ENCODE measurements at places on chromosomes 4 and X.

GRCh38 chr4:182855312-182855711, 61.9 kb downstream of the DCTD start:
- DNase-seq, result no peak

- no peak for DNase-seq
Observed at GRCh38 chr4:148618856-148619255, 176.6 kb upstream of the NR3C2 start.

DNA sequence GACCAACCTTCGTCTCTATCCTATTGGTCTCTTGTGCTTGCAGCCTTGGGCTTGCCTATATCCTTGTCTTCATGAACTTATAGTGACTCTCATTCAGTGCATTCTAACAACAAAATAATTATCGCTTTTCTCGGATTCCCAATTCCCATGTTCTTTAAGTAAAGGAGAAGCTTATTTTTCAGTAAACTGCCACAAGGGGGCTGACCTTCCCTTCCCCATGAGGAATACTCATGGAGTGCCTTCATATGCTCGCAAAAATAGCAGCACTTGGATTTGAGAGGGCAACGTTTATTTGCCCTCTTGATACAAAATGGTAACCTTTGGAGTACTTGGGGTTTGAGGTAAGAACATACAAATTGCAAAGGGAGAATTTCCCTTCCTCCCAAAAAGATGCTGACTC, 183.2 kb upstream of the TENT5D start:
- DNase-seq, result no peak

GRCh38 chrX:38804682-38805431, 3.6 kb downstream of the MID1IP1 start:
- no peak for DNase-seq

GRCh38 chr4:173367946-173368345, 2.8 kb upstream of the SAP30 start:
- no peak for DNase-seq

DNA sequence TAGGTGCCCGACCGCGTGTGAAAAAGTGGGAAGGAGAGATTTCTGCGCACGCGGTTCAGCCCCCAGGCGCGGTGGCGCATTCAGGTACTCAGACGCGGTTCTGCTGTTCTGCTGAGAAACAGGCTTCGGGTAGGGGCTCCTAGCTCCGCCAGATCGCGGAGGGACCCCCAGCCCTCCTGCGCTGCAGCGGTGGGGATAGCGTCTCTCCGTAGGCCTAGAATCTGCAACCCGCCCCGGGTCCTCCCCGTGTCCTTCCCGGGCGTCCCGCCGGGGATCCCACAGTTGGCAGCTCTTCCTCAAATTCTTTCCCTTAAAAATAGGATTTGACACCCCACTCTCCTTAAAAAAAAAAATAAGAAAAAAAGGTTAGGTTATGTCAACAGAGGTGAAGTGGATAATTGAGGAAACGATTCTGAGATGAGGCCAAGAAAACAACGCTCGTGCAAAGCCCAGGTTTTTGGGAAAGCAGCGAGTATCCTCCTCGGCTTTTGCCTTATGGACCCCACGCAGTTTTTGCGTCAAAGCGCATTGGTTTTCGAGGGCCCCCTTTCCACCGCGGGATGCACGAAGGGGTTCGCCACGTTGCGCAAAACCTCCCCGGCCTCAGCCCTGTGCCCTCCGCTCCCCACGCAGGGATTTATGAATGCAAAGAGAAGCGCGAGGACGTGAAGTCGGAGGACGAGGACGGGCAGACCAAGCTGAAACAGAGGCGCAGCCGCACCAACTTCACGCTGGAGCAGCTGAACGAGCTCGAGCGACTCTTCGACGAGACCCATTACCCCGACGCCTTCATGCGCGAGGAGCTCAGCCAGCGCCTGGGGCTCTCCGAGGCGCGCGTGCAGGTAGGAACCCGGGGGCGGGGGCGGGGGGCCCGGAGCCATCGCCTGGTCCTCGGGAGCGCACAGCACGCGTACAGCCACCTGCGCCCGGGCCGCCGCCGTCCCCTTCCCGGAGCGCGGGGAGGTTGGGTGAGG, 3.7 kb downstream of the SHOX start:
- DNase-seq, result no peak

- DNase-seq, result no peak
Observed at GRCh38 chr4:96993560-96993959, 1149.7 kb downstream of the STPG2 start.

DNA sequence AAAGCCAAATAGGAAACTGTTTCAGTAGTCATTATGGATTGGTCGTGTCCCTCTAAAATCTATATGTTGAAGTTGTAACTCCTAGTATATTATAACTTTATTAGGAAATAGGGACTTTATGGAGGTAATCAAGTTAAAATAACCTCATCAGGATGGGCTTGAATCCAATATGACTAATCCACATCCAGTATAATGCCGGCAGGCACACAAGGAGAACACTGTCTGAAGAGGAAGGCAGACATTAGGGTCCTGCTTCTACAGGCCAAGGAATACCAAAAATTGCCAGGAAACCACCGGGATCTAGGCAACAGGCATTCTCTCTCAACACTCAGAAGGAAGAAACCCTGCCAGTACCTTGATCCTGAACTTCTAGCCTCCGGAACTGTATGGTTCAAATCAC, 130.3 kb downstream of the ATP10D start:
- DNase-seq, result no peak

DNA sequence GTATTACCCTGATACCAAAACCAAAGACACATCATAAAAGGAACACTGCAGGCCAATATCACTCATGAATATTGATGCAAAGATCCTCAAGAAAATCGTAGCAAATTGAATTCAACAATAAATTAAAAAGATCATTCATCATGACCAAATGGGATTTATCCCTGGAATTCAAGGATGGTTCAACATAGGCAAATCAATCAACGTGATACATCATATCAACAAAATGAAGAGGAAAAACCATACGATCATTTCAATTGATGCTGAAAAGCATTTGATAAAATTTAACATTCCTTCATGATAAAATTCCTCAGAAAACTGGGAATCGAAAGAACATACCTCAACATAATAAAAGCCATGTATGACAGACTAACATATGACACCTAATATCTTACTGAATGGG, 52.7 kb upstream of the STARD8 start:
- no peak for DNase-seq

DNA sequence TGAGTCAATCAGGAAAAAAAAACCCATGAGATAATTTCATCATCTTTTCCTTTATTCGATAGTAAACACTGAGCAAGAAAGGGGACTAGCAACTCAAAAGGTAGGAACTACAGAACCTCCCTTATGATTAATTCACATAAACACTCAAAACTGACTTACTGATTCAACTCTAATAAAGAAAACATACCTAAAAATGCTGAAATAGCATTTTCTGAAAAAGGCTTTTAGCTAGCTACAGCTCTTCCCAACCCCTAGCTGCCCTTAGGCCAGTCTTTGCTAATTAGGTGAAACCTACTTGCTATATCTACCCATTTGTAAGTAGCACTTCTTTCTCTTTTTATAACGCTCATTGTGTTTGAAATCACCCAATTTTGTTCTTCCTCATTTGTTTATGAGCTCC, 150.6 kb downstream of the ATRX start:
- no peak for DNase-seq

GRCh38 chr4:2930135-2930757, 33.0 kb downstream of the NOP14 start:
- no peak for DNase-seq

- no peak for DNase-seq
Observed at GRCh38 chrX:153565996-153566580, 32.9 kb downstream of the CCNQ start.

DNA sequence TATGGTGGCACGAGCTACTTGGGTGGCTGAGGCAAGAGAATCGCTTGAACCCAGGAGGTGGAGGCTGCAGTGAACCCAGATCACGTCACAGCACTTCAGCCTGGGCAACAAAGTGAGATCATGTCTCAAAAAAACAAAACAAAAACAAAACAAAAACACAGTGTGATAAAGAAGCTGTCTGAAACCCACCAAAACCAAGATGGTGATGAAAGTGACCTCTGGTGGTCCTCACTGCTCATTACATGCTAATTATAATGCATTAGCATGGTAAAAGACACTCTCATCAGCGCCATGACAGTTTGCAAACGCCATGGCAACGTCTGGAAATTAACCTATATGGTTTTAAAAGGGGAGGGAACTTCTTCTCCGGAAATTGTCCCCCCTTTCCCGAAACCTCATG, 29.4 kb upstream of the OPHN1 start:
- DNase-seq, result peak; percentile 51

GRCh38 chrX:140817943-140818342, 108.4 kb downstream of the LINC00632 start:
- no peak for DNase-seq

- no peak for DNase-seq
Observed at GRCh38 chrX:130083656-130084382, 26.5 kb downstream of the ELF4 start.

DNA sequence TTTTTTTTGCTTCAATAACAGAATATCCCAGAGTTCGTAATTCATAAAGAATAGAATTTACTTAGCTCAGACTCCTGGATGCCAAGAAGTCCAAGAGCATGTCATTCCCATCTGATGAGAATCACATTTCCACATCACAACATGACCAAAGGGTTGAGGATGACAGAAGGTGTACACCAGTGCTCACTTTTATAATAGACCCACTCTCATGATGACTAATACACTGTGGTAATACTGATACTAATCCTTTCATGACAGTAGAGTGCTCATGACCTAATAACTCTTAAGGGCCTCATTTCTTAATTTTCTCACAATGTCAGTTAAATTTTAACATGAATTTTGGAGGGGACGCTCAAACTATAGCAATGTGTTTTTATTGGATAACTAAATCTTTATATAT, 69.2 kb downstream of the ZNF732 start:
- DNase-seq, result no peak

DNA sequence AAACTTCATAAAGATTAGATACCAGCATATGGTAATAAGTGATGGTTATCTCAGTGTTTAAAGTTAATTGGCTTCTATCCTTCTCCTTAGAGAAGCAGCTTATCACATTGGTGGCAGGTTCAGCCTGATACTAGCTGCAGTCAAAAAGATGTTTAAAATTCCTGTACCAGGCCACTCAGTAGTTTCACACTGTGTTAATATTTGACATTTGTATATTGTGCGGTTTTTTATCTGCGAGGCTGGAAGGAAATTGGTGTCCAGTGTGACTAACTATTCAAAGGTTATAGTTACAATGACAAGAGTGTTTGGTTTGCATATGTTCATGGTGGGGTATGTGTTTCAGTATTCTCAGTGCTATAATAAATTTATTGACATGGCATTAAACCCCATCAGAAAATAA, 27.5 kb upstream of the TBC1D8B start:
- DNase-seq, result no peak

GRCh38 chr4:37471971-37472370, 214.2 kb downstream of the RELL1 start:
- peak; percentile 49 for DNase-seq

DNA sequence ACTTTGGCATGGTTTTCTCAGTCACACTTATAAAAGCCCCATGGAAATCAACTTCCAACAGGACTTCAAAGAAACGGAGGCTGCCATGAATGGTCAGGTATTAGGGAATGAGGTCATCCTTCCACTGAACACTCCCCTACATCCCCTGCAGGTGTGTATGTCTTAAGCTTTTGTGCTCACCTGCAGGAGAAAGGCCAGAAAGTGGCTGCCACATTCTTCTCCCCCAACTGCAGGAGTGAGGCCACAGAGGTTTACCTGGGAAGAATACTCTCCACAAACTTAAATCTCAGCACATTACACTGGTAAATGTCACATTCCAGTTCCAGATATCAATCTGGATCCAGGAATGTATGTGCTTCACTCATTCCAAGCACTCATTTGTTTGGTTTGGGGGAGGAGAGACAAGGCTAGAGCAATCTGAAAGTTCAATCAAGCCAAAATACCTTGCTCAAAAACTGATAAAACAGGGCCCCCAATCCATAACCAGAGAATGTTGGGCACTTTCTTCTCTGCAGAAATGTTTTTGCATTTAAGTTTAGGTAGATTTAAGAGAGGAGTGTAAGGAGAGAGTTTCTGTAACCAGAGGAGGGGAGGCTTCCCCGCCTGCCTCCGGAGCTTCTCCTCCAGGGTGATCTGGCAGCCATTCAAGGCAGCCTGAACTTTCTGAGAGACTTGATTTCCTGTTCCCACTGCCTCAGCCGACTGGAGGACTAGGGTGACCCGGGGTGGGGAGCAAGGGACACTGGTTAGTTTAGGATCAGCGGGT, 15.4 kb downstream of the FAM9C start:
- peak; percentile 23 for DNase-seq

- no peak for DNase-seq
Observed at GRCh38 chr4:498328-498904, 540 bp downstream of the ZNF721 start.

DNA sequence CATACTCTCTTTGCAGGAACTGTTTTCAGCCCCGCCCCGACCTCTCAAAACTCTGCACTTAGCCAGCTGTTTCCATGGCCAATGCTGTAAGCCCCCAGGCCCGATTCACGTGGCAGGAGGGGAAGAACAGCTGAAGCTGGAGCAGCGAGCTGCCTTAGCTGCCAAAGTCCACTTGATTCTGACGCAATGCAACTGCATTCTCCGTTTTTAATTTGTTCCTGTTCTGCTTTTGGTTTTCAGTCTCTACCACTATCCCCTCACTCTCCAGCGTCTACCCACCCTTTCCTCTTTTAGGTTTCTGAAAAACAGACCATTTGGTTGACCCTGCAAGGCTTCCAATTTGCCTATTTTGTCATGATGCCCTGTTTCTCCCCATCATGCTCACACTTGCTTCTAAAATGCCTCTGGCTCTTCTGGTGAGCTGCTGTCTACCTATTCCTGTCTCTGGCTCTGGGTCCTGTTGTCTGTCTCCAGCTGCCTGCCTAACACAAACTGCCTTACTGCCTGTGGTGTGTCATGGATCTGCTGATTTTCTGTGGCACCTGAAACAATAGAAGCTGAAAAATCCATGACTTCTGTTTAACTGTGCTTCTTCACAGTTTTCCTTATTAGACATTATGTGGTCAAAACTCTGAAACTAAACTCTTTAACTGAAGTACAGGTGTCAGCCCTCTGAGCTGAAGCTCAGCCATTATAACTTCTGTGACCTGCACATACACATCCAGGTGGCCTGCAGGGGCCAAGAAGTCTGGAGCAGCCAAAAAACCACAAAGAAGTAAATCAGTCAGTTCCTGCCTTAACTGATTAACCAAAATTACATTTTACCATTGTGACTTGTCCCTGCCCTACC, 160.5 kb upstream of the AGTR2 start:
- DNase-seq, result peak; percentile 39

- DNase-seq, result no peak
Observed at GRCh38 chr4:23070848-23071570, 378.3 kb downstream of the GBA3 start.

DNA sequence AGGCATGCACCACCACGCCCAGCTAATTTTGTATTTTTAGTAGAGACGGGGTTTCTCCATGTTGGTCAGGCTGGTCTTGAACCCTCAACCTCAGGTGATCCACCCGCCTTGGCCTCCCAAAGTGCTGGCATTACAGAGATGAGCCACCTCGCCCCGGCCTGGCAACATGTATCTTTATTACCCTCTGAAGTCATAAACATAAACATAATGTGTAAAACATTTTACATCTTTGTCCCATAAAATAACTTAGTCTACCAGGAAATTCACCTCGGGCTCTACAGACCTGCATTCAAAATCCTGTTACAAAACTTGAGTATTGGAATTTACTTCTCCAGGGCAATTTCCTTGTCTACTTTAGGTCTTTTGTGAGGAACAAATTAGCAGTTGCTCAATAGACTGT, 68.1 kb upstream of the DUSP21 start:
- DNase-seq, result no peak

GRCh38 chr4:162849937-162850336, 316.8 kb downstream of the NAF1 start:
- no peak for DNase-seq

Data from Ammon's horn (tissue), 1 donor.